NCI-H446 treated with DMSO at 0.1 percent for 48 hours (cell line): ENCODE measurements at places on chromosomes 5 and 9.
A peak's percentile ranks its signal among the peaks of the same experiment; 100 is the strongest.

GRCh38 chr5:59845730-59846129 is 47.8 kb downstream of the PDE4D start:
- no peak for DNase-seq

DNA sequence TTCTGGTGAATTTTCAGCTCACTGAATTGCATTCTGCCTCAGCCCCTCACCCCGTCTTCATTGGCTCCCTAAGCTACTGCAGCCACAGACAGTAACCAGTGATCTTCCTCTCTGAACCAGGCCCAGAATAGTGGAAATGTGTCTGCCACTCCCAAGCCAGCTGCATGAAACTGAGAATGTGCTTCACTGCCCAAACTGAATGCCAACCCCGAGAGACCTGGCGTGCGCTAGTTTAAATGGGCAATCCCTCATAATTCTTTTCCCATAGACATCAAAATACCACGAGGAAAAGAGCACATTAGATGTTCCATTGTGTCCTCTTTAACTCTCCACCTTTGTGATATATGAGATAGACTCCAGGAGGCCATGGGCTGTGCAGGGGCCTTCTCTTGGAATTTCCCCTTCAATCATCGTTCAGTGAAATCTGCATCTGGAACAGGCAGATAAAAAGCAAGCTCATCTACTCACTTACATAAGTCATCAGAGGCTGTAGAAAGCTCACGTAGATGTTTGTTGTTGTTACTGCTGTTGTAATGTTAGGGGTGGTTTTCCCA is 320.2 kb downstream of the NFIB start:
- DNase-seq, result peak; percentile 100

DNA sequence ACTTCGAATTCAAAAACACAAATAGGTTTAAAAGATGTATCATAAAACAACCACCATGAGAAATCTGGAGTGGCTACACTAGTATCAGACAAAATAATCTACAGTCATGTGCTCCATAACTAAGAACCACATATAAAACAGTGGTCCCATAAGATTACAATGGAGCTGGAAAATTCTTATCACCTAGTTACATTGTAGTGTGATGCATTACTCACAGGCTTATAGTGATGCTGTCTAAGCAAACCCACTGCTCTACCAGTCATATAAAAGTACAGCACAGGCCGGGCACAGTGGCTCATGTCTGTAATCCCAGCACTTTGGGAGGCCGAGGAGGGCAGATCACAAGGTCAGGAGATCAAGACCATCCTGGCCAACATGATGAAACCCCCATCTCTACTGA is 160.1 kb downstream of the ROR2 start:
- no peak for DNase-seq

DNA sequence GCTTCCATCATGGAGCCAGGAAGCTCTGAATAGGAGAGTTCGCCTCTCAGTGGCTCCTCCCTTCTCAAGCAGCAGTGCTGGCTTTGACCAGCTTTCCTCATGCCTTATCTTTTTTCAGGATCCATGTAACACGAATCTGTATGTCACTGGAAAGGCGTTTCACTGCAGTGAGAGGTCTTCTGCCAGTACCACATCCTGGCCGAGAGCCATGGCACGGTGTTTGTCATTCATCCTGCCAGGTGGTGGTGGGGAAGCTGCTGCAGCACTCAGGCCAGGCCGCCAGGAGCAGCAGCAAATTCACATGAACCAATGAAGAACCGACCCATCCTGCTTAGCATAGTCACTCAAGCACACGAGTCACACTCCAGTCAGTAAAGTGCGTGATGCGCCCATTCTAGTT is 179.0 kb downstream of the FANCC start:
- DNase-seq, result peak; percentile 48

DNA sequence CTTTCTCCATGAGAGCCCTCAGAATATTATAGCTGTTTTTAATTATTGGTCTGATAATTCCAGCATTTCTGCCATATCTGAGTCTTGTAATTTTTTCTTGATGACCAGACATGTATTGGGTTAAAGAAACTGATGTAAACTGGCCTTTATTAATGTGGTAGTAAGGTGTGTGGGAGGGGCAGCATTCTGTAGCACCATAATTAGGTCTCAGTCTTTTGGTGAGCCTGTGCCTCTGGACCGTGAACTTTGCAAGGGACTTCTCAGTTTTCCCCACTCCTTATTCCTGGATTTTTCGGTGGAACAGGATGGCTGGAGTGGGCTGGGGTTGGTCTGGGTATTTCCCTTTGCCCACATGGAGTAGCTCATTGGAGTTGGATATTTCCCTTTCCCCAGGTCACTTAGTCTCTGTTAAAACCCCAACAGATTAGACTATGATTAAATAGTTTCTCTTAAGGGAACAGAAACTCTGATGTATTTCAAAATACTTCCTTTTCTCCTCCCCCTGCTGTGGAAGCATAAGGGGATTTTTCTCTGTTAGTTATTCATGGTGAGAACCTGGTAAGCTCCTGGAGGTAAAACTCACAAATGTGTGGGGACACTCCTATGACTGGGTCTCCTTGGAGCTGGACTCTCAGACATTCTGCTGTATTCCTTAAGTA is 52.4 kb downstream of the FSD1L start:
- no peak for DNase-seq

DNA sequence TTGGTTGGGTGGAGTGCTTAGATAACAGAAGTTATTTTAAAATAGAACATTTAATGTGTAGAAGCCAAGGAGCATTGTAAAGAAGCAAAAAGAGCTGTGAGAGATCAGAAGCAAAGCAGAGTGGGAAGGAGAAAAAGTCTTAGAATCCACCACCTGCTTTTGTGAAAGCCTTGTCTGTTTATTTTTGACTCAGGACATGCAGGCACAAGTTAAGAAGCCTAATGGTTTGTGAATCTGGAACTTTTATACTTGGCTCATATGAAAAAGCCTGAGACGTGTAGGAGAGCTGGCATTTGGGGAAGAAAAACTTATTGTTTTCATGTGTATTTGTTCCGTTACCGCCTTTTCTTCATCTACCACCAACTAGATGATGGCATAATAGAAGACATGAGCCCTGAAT is 38.5 kb upstream of the ITGA2 start:
- DNase-seq, result no peak

DNA sequence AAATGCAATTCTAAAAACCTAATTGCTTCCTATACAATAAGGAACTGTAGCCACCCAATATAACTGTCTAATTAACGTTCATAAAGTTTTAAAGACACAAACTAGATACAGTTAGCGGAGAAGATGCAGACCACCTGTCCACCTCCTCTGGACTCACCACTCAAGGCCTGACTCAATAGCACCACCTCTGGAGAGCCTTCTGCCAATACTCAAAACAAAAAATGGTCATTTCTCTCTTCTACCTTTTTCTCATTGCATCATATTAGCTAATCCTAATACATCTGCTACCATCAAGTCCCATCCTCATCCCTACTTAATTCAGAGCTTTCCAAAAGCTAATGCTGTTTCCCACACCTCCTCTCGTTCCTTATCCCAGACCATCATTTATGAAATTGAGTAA is 159.9 kb downstream of the MLLT3 start:
- no peak for DNase-seq

GRCh38 chr9:7402334-7403027 is 397.1 kb downstream of the DMAC1 start:
- DNase-seq, result no peak

DNA sequence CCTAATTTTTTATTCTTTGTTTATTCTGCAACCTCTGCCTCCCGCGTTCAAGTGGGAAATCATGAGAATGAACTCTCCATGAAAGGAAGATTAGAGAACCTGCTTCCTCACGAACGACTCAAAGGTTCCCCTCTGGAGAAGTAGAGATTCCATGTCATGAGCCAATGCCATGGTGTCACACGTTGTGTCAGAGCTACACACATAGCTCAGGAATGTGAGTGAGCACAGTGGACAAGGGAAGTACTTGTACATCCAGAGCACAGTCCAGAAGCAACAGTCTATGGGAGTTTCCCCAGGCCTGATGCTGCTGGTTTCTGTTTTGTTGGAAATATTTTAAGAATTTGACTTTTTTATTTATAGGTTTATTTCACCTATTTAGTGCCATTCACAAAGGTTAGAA is 26.8 kb upstream of the PPP2CA start:
- DNase-seq, result no peak

DNA sequence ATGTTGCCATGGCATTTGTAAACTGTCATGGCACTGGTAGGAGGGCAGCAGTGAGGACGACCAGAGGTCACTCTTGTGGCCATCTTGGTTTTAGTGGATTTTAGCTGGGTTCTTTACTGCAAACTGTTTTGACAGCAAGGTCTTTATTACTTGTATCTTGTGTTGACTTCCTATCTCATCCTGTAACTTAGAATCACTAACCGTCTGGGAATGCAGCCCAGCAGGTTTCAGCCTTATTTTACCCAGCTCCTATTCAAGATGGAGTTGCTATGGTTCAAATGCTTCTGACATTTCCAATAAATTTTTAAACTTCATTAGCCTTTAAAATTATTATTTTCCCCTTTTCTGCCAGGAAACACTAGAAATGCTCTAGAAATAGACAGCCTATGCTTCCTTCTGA is 839.1 kb downstream of the NR2F1-AS1 start:
- DNase-seq, result no peak

DNA sequence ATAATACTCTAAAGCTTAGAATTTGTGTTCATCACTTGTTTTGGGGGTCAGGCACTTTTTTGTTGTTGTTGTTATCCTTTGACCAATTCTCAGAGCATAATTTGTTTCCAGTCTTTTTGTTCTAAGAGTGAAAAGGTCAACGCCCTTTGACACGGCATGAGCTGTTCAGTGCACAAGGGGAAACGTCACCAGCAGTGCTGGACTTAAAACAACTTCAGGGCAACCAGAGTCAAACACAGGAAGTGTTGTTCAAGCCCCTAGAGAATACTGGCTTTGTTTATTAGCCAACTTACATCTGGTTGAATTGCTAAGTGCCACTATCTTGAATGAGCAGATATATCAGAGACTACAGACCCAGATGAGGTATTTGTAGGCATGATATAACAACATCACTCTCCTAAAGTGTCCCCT is 368.9 kb downstream of the TMEM161B start:
- no peak for DNase-seq

- DNase-seq, result no peak
Measured at GRCh38 chr5:169429044-169429443, 128.1 kb upstream of the SLIT3 start.

- DNase-seq, result no peak
Measured at GRCh38 chr9:112699230-112699629, 18.7 kb downstream of the INIP start.

DNA sequence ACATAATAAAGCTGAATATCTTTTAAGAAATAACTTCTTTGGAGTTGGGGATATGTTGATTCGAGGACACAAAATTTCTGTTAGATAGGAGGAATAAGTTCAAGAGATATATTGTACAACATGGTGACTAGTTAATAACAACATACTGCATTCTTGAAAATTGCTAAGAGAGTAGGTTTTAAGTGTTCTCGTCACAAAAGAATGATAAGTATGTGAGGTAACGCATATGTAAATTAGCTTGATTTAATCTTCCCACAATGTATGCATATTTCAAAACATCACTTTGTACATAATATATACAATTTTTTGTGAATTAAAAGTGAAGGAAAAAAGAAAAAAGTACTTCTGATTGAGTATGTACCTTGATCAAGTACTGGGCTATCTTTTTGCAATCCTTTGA is 428.0 kb upstream of the TRPC7 start:
- no peak for DNase-seq

GRCh38 chr5:110087829-110088228 is 398.1 kb downstream of the MAN2A1 start:
- no peak for DNase-seq

GRCh38 chr9:134204991-134205578 is 40.7 kb upstream of the RNU6ATAC start:
- DNase-seq, result no peak
